ENCODE measurements at places on chromosomes 11 and 22.

GRCh38 chr11:96614101-96614500 is 224.3 kb downstream of the JRKL start:
- DNase-seq, result no peak

- no peak for DNase-seq
These were observed 48.0 kb downstream of the BID start for GRCh38 chr22:17726006-17726927.

DNA sequence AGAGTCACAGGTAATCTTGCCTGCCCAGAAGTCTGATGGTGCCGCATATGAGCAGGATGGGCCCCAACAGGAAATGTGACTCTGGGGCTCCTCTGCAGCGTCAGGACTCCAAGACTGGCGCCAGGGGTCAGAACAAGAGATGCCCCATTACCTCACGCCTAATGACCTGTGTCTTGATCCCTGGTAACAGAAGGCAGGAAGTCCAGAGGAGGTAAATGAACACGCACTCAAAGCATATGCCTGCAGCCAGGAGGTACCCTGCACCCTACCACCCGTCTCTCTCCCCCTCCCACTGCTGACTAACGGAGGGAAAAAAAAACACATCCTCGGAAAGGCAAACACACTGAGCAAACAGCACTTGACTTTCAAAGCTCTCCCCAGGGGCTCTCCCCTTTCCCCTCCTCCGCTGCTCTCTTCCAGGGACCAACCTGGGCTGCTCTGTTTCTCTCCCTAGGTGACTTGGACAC is 37.3 kb downstream of the ABCC8 start:
- no peak for DNase-seq

DNA sequence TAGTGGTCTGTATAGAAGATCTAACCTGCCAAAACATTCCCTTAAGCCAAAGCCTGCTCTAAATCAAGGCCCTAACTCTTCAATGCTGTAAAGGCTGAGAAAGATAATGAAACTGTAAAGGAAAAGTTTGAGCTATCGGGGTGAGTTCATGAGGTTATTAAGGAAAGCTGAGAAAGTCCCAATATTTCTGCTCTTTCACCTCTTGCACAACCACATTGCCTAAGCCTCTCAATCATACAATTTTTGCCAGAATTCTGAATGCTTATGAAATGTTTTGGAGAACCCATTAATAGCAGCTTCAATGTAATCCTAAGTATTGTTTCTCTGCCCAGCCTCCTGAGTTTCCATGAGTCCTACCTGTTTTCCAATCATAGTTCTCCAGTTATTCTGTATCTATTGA is 373.2 kb downstream of the LUZP2 start:
- DNase-seq, result no peak

- no peak for DNase-seq
These were observed 117.2 kb downstream of the GGTLC2 start for GRCh38 chr22:22761606-22761962.

GRCh38 chr11:66478729-66479393 is 1.4 kb upstream of the DPP3 start:
- DNase-seq, result no peak

DNA sequence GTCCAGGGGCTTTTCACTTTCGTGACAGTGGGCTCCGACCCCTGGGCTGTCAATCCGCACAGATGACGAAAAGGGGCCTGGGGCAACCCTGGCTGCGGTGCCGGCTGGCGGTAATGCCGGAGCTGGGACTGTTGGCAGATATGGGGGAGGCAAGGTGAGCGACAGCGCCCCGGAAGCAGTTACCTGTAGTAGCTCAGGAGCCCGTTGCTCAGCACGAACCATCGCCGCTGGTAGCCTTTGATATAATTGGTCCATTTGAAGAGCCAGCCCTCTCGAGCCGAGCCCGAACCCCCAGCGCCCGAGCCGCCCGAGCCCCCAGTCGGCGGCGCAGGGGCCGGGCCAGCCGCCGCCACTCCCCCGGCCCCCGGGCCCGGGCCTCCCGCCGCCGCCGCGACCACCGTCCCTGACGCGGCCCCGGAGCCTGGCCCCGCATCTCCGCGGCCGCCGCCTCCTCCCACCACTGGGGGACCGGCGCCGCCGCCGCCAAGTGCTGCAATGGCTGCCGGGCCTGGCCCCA is 396 bp downstream of the OSBP start:
- DNase-seq, result peak; percentile 29

GRCh38 chr11:72981971-72982685 is 160.0 kb downstream of the FCHSD2 start:
- no peak for DNase-seq

GRCh38 chr11:110251836-110252235 is 44.6 kb downstream of the RDX start:
- no peak for DNase-seq

DNA sequence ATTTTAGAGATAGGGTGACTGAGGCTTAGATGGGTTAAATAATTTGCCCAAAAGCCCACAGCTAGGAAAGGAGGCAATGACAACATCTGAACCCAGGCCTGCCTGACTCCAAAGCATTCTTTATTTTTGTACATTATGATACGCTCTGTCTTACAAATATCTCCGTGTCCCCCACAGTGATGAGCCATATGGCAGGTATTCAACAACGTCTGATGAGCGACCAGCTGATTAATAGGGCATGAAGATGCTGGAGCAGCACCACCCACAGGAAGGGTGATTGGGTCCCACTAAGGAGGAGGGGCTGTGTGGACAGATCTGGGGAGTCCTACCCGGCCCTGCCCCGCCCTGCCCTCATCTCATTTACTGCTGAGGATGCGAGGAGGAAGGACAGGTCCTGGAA is 380.6 kb downstream of the CADM1 start:
- DNase-seq, result no peak

DNA sequence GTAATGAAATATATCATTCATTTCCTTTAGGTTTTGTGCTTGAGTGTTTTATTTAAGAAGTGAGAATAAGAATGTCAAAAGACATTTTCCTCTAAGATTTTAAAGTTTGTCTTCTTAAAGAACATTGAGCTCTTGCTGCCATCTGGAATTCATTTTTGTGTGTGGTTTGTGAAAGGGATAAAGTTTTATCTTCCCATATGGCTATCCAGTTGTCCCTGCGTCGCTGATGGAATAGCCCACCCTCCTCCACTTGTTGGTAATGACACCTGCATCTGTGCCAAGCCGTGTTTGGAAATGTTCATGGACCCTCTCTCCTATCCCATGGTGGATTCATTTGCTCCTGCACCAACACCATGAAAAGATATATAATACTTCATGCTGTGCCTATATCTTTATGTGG is 901.5 kb downstream of the BRD1 start:
- DNase-seq, result no peak

DNA sequence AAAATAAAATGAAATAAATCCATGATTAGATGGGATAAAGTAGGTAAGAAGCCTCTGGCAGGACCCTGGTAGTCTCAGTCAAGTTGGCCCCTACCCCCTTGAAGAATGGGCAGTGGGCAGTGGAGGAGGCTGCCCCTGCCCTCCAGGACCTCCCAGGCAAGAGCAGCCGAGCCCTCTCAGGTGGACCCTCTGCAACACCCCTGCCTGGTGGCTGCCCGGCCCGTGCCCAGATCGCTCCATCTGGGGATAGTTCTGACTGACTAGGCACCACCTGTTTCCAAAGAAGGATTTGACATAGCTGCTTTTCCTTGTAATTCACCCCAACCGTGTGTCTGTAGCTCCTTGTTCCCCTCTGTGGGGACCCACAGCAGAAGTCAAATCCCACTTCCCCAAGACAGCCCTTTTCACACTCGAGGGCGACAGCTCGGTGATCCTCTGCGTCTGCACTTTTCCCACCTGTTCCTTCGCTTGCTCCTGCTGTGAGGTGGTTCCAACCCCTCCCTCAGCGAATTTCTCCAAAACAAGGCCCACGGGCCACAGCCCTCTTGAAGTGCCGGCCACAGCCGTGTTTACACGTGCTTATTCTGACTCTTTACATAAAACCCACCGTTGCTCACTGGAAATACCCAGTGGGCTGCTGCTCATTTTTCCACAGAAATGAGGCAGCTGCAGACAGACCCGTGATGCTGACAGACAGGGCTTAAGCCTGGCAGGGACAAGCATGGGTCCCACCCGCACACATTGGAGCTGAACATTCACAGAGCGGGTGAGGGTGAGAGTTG is 5.5 kb upstream of the TMPRSS13 start:
- DNase-seq, result no peak

GRCh38 chr22:27535452-27535851 is 266.1 kb downstream of the MN1 start:
- no peak for DNase-seq

Data from activated naive CD8-positive, alpha-beta T cell treated with anti-CD3 and anti-CD28 coated beads, Interleukin-2, amount 50 U/mL, for 16 hours (primary cell).